ENCODE measurements at places on chromosomes 3 and 15.

DNA sequence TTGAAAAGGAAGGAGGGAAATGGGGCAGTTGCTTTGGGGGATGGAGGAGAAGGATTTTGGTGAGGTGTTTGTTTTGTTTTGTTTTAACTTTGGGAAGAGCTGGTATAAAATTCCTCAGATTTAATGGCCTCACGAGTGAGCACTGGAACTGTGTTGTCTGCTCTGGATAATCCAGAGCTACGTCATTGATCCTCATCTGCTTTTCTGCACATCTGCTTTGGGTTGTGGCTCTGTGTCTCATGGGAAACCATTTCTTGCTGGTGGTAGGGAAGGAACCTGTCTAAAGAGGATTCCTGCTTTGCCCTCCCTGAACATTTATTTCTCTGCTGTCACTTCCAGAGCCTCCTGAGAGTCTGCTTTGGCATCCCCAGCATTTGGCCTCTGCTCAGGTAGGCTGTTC, 3.1 kb downstream of the SNRK start:
- DNase-seq = no peak

DNA sequence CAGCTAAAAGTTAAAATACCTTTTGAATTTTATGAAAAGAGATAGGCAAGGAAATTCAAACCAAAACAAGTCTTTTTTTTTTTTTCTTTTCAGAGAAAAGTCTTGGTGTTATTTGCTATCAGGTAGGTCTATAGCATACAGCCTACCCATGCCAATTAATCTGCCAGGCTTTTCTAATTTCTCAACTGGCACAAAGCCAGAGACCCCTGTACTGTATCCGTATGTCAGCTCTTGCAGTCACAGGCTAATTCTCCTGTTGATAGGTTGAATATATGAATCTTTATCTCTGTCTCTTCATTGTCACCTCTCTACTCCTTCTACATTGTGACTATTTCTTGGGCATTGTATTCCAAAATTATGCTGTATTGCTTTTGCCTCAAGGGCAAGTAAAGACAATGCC, 133.4 kb downstream of the IL5RA start:
- no peak for DNase-seq

GRCh38 chr15:96331945-96332636, 1.6 kb downstream of the NR2F2 start:
- DNase-seq = no peak

DNA sequence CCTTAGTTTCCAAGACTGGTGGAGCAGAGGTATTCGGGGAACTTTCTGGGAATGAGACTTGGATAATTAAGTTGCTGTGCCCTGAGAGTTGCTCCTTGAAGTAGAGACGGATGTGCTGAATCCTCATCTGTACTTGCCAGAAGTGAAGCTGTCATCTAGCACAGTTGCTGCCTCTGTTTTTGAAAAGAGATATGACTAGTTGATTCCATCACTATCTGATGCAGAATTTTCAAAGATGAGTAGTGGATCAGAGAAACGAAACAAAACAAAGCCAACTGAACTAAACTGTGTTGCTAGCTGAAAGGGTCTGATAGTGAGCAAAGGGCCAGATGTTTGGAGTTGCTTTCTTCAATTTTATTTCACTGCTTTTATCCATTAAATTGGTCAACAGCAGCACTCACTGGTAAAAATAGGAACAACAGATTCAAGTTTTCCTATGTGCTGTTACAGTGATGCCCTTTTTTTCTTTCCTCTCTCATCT, 52.7 kb downstream of the MITF start:
- no peak for DNase-seq

DNA sequence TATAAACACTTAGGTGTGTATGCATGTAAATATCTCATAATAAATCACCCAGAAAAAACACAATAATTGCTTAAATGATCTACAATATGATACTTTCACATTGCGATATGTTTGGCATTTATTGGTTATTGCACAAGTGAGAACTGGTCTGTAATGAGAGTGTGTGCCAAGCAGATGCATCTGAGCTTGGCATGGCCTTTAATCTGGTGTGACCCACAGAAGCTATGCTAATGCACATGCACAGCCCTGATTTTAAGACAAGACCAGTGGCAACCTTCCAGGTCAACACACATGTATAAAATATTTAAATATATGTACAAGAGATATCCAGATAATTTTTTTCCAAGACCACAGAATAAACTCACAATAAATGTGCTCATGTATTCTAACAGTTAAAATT, 42.7 kb downstream of the C2CD4A start:
- no peak for DNase-seq

- no peak for DNase-seq
Observed at GRCh38 chr3:46845397-46845859, 17.8 kb downstream of the MYL3 start.

DNA sequence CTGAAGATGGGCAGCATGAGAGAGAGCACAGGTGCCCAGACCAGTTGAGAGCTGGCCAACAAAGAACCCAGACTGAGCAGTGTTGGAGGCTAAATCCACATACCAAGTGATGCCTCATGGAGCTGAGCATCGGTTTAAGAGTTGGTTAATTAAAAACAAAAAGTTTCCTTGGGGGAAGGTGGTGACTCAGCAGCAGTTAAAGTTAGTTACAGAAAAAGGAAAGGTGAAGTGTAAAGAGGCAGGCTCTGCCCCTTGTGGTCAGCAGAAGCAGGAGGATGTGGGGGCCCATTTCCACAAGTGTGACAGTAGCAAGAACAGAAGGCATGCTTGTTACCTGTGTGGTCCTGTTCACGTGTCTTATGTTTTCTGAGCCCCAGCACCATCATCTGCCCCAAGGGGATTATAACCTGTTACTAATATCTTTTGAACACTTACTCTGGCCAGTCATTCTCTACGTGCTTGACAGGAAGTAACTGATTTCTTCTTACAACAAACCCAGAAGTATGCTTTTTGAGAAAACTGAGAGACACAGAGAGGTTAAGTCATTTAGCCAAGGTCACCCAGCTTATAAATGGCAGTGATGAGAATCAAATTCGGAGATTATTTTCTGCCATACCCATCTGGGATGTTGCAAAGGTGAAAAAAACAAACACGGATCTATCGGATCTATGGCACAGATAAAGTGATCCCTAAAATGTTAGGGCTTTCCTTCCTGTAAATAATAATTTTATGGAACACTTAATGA, 91.0 kb downstream of the EPHB1 start:
- no peak for DNase-seq

DNA sequence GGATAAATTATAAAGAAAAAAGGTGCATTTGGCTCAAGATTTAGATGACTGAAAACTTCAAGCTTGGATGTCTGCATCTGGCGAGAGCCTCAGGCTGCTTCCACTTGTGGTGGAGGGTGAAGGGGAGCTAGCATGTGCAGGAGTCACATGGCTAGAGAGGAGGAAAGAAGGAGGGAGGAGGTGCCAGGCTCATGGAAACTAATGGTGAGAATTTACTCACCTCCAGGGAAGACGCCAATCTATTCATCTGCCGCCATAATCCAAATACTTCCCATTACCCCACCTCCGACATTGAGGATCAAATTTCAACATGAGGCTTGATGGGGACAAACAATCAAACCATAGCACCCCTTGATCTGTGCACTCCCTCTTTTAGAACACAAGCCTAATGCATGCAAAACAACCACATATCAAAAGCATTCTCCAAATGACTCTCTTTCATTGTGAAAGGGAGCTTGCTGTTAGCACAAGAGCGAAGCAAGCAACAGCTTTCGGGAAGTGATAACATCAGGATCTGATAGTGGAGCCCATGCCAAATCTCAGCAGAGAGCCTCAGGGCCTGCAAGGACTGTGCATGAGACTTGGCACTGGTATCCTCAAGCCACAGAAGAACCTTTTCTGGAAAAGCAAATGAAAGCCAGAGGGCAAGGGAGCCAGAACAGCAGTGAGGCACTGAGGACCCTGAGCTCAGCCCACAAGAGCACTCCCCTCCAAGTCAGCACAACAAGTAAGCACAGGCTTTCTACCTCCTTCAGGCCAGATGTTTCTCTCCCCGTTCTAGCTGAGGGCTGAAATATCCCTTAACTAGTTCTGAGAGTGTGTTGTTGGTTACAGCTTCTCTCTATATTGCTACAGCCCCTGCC, 50.2 kb upstream of the THBS1 start:
- peak; percentile 91 for DNase-seq

- no peak for DNase-seq
Observed at GRCh38 chr3:186181901-186182300, 73.0 kb upstream of the ETV5 start.

DNA sequence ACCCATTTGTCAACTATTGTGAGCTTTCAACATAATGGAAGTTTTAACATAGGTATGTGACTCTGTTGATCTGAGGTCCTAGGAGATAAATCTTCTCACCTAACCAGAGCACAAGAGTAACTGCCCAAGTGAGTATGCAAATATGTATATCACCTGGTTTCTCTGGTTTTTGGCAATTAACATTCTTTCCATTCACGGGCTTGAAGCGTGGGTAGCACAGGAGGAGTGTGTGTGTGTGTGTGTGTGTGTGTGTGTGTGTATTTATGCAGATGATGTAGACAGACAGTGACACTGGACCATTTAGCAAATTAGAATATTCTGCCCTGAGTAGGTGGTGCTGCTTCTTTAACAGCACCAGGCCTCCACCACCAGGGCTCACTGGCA, 15.0 kb downstream of the EPHB1 start:
- DNase-seq = no peak
